ENCODE measurements at places on chromosomes 6 and 20.

DNA sequence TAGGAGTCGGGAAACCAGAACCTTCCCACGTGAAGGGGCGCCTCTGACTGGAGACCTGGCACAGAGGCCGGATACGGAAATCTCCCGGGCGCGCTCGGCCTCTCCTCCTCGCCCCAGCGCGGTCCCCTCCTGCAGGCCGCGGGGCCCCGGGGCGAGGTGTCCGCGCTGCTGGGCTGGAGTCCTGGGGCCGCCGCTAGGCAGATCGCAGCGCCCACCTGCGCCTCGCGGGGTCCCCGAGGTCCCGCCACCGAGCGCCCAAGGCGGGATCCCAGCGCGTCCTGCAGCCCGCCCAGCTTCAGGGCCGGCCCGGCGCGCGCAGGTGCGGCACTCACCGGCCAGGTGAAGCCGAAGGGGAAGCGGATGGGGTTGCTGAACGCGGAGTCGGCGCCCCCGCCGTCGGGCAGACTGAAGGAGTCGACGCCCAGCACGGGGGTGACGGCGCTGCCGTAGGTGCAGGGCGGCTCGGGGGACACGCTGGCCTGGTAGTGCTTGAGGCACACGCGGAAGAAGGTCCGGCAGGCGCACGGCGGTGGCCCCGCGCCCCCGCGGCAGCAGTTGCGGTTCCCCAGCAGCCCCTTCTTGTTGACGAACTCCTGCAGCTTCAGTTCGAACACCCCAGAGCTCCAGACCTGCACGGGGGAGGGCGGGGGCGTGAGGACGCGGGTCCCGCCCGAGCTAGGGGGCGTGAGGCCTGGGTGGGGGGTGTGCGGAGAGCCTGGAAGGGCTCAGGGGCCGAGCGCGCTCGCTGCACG, 1.5 kb downstream of the DLL1 start:
- no peak for DNase-seq

- DNase-seq: peak; percentile 47
Measured at GRCh38 chr6:82589509-82590206, 226.0 kb downstream of the TPBG start.

- peak; percentile 87 for DNase-seq
Measured at GRCh38 chr20:34110745-34111641, 1.1 kb downstream of the EIF2S2 start.

DNA sequence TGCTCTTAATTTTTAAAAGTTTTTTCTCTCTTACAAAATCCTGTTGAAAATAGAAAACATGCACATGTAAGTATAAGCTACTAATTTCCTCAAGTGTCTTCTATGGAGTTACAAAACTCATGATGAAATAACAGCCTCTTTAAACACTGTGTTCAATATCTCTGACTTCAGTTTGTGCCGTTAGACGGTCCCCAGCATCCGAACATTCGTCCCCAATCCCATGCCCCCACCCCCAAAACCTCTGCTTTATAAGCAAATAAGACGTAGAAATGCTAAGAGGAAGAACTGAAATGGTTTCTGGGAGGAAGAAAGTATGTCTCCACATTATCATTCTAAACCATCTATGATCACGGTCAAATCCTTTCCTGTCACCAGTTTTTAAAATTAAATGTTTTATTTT, 31.7 kb upstream of the MYB start:
- DNase-seq: no peak

DNA sequence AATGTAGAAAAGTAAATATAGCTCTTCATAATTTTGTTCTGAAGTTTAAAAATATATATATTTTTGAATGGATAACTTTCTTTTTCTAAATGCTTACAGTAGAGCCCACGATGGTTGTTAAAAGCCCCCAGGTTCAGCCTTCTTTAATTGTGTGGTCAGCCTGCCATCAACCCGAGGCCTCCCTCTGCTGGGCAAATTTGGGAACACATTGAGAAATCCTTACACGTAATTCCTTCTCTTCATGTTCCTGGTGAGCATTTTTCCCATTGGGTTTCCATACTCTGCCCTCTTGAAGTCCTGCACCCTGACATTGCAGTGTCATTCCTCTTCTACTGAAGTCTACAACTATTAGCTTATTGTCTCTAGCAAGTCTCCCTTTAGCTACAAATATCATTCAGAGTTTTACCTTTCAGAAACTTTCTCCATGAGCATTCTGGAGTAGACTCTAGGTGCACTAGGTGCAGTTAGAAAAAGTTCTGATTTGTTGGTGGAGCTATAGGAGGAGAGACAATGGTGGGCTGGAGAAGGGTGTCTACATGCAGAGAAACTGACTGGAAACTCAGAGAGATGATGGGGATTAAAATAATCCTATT, 40.6 kb downstream of the TRIM38 start:
- peak; percentile 74 for DNase-seq

GRCh38 chr20:57790176-57790575, 80.4 kb upstream of the PMEPA1 start:
- no peak for DNase-seq

GRCh38 chr20:1820138-1821079, 74.8 kb upstream of the SIRPA start:
- peak; percentile 58 for DNase-seq

DNA sequence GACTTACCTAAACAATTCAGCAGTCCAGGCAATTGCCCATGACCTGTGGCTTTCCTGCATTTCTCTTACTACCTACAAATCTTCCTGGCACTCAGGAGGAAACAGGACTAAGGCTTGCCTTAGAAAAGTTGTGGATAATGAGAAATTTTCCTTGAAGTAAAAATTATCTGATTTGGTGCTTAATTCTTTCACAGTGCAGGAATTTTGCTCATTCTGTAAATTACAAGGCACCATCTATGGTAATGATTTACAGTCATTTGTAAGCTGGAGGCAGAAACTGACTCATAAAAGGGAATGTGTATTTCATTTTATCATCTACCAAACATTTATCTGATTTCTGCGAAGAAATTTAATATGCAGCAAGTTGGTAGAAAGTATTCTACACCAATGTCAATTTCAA, 211.5 kb upstream of the FKBP1C start:
- DNase-seq: no peak

DNA sequence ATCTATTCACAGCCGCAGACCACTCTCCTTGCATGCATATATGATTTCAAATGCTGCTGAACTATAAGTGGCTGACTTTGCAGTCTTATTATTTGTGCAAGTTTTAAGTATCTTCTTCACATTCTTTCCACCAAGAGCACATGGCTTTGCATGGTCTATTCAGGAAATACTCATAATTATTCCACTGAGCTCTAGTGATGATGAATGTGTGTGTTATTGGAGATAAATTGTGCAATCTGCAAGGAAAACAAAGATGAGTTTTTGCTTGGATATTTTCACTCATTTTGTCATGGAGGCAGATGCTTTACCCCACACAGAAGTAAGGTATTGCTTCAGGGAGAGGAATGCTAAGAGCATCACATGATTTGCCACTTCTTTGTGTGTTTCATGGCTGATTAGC, 764.6 kb downstream of the TBC1D32 start:
- no peak for DNase-seq

DNA sequence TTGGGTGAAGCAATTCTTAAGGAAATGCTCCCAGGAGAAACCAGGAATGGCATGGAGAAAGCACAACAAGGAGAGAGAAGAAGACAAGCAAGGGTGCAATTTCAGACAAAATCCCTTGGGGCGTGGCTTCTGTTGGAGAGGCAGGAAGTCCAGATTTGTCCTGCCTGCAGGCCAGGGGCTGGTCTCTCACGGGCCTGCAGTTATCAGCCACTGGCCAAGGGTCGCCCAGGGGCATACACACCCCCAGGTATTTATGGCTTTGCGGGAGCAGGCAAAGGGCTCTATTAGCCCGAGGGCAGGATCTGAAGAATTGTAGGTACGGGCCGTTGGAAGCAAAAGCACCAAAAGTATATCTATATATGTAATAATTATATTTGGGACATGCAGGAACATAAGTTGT, 87.7 kb downstream of the IYD start:
- no peak for DNase-seq

DNA sequence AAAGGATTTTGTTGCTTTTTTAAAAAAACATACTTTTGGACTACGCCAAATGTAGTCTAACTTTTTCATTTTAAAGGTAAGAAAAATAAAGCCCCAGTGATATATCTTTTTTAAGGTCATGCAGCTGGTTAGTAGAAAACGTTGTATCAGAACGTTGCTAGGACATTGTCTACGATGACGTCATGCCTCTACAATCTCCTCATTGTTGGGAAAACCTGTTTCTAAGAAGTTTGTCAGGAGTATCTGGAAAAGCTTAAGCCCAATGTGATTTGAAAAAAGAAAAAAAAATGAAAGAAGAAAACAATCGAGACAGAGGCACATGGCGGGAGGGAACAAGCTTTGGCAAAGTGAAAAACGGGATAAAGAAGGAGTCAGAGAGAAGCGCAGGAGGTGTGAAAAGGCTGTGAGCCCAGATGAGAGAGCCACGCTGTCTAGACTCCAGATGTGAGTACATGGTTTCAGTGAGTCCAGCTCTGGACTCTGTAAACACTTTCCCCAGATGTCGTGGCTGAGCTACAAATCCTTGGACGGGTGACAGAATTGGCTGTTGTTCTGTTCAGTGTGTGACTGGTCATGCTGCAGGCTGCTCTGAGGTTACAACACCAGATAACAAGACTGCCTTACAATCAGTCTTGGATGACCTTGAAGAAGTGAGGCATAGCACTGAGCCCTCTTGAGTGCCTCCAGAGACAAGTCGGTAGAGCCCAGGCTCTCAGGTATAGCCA, 656.7 kb upstream of the ID4 start:
- DNase-seq: peak; percentile 61

DNA sequence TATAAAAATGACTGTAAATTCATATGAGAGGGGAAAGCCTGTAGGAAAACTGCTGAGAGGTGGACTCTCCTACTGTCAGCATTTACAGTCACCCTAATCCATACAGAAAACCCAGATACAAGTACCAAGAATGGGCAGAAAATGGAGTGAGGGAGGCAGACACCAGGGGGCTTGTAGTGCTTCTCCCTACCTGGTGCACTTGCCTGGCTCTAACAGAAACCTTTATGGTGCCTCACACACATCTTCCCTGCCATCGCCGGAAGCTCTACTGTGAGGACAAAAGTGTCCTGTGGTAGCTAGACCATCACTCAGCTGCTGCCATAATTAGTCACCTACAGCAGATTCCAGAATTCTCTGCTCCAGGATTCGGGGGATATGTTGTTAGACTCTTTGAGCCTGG, 441.3 kb downstream of the TFAP2B start:
- no peak for DNase-seq

GRCh38 chr20:6686171-6686570, 81.3 kb upstream of the BMP2 start:
- DNase-seq: no peak

DNA sequence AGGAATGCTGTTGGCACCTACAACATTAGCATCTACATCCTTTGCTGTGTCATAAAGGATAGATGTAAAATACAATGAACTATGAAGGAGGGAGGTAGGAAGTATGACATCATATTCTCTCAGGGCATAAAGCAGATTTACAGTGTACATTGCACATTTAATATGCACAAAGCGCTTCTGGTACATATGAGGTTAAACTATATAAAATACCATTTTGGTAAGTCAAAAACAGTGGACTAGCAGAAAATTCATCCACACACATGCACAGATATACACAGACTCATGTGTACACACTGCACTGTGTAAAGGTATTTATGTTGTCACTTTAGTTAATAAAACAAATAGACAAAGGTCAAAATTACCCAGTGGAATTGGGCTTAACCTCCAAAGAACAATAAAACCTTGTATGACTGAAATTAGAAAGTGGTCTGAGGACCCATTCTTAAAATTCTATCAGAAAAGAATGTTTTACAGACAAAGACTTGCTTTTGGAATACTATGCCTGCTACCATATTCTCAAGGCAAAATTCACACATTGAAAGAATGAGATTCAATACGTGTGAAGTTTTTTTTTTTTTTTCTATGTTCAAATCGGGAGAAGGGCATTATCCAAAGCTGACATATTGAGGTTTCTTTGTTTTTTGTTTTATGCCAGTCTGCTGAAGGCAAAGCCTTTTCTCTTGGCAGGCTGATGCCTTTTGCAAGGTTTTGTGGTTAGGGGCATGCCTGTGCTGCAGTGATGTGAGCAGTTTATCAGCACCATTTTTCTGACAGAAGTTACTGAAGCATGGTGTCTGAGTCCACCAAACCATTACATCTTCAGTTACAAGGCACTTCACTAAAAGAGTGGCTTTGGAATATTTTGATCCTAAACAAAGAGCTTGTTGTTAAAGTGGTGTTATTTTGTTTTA, 199.0 kb downstream of the PLCB1 start:
- DNase-seq: peak; percentile 20

GRCh38 chr20:18443886-18444285, 22.9 kb downstream of the DZANK1 start:
- peak; percentile 31 for DNase-seq

DNA sequence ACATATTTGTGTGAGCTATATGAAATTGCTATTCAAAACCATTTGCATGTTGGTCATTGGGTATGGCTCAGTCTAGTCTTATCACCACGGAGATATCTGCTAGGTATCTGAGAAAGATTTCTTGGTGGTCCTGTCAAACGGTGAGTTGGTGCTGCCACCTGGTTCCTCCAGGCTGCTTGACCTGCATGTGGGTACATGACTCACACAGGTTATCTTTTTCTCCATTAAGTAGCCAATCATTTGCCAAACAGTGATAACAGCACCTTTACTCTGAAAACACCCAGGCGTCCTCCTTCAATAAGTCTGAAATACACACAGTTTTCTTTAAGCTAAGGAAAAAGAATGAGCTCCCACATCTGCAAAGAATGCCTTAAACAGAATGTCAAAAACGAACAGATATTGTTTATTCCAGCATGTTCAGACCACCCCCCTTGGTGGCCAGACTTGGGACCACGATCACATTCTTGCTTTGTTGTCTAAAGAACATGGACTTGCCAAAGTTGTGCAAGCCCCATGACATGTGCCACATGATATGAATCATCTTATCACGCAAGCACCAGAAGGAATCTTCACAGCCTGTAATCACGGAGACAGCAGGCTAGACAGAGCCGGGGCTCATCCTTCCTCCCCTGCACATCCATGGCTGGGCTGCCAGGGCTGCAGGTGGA, 200.7 kb upstream of the THBS2 start:
- DNase-seq: peak; percentile 72

DNA sequence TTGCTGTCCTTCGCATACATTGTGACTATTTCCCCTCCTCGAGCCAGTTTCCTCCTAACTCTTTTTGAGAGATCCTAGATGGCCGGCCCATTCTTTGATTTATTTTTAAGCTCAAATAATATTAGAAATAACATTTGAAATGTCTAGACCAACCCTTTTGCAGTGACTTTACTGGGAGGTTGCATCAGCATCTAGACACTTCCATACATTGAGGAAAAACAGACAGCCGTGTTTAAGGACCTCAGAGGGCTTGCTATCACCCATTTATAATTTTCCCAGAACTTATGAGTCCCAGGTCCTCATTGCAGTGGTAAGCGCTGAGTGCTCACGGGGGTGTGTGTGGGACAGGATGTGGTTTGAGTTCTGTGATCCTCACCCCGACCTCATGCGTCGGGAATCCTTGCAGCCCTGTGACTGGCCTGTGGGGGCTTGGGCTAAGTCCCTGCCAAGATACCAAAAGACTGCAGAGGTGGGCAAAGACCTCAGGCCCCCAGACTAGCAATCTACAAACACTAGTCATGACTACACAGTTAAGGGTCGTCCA, at the start of gene GPX5:
Gene GPX5 (plus strand): TSS at position 386 of the 544 bp plus-strand sequence. CDS start 133 bp downstream, at position 519.
- no peak for DNase-seq

- no peak for DNase-seq
Measured at GRCh38 chr20:43516251-43516824, 8.8 kb downstream of the L3MBTL1 start.

- no peak for DNase-seq
Measured at GRCh38 chr6:16854986-16855385, 93.7 kb upstream of the ATXN1 start.

Data from cardiac fibroblast (primary cell).